Peyer's patch (tissue), 4 donors: ENCODE measurements at places on chromosomes 11 and 22. TPM values are rescaled to one million over a fixed set of nuclear protein-coding genes. Genes with fewer than 3 reads are reported as not detected.

Gene STK33
- total RNA-seq, result 2.0 TPM

GRCh38 chr22:22721681-22722354 lies 77.4 kb downstream of the GGTLC2 start:
- peak; percentile 41 for DNase-seq

DNA sequence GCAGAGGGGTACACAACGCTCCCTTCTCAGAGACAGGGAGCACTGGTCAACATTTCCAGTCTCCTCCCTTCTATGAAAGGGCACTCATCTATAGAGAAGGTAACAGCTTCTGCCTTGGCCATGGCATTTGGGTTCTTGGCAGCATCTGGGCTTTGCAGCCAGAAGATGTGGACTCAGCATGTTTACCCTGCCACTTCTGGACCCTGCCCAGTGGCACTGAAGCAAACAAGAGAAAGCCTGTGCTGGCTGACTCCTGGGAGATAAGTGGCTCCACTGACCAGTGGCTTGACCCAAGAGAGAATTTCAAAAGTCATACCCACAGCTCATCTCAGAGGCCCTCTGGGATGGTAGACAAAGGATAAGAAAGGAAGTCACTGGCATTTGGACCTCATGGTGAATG lies 8.0 kb downstream of the CSNK2A3 start:
- no peak for DNase-seq

Gene OR5AR1
- total RNA-seq, result not detected

DNA sequence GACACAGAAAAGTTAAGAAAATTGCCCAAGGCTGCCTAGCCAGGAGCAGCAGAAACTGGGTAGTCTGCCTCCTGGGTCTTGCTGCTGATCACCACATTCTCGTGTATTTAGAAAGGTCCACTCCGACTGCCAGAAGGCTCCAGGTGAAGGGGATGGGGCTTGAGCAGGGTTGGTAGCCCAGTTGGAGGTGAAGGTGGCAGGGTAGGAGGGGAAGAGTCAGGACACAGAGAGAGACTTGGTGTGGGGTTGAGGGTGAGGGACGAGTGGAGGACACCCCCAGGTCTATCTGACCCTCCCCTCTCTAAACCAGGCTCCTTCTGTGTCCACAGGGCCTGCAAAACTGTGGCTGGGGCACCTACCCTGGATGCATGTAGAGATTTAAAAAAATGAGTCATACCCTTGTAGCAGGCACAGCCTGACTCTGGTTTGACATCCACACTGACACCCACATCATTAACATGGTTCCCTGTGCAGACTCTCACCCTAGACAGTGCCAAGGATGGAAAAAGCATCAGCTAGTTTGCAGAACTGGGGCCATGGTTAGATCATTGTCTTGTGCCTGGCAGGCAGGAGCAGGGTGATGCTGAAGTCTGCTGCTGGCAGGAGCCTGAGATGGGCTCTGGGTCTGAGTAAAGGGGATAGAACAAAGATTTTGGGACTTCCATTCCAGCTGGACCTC lies 273.2 kb downstream of the TENM4 start:
- DNase-seq, result no peak

DNA sequence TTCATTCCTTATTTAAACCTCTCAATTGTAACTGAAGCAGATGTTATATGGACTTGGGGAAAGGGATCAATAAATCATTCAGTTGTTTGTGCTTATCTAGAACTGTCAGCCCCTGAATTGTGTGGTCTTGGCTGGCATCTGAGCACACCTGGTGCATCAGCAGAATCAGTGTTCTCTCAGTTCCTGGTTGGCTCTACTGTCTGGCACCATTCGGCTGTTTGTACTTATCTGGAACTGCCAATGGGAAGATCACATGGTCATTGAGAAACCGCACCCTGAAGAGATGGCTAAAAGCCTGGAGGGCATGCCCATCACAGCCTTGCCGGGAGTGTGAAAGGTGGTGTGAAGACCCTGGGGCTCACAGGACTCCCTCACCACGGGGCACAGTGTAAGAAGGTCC lies 37.1 kb upstream of the EHF start:
- no peak for DNase-seq

- no peak for DNase-seq
Observed at GRCh38 chr22:45210991-45211390, 29.7 kb downstream of the KIAA0930 start.

DNA sequence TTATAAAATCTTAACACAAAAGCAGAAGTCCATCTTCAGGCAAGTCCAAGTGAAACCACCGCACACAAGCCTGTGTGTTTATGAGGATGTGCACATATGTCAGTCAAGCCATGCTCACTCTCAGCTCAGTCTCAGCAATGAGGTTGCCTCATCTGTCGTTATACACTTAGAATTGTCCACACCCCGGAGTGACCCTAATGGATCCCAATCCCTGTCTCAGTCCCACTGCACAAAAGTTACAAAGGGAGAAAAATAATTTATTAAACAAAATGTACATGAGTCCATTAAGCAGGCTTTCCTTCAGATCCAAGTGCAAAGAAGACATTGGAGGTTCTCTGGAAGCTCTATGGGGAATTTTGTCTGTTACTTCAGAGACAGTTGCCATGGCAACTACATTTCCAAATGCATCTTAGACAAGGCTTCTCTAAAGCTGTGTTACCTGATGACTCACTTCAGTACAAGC lies 24.4 kb downstream of the OR8B12 start:
- no peak for DNase-seq

Gene PGA5
- total RNA-seq, result not detected

Gene NXPE2
- 9.1 TPM for total RNA-seq

GRCh38 chr22:18931905-18932652 lies 4.0 kb downstream of the PRODH start:
- DNase-seq, result no peak

DNA sequence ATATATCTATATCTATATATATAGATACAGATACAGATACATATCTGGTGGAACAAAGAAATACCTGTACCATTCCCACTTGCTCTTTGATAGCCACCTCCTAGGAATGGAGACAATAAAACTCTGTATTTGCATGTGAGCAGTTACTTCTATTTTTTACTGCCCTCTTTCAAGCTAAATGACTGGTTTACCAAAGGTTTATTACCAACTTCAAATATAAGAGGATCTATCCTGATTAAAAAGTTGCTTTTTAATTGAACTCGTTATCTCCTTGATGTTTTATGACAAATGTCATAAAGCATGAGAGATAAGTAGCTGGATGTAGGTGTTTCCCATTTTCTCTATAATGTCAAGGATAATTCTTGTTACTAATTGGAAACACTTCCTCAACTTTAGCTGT lies 21.7 kb upstream of the GRIK4 start:
- no peak for DNase-seq

GRCh38 chr22:42431401-42432019 lies 693 bp downstream of the NFAM1 start:
- DNase-seq, result no peak

Gene C11orf97
- not detected for total RNA-seq

- DNase-seq, result no peak
Observed at GRCh38 chr22:28999919-29000556, 61.6 kb downstream of the C22orf31 start.

Gene MGAT3
- 52.1 TPM for total RNA-seq

GRCh38 chr22:22948651-22949571 lies 61.3 kb downstream of the IGLL5 start:
- no peak for DNase-seq

GRCh38 chr22:49735901-49736421 lies 91.7 kb downstream of the BRD1 start:
- peak; percentile 35 for DNase-seq

GRCh38 chr22:22878801-22879674 lies 8.6 kb upstream of the IGLL5 start:
- no peak for DNase-seq

Gene SEPTIN5
- 6.0 TPM for total RNA-seq

Gene TEF
- 42.2 TPM for total RNA-seq

Gene PGM2L1
- total RNA-seq, result 1.2 TPM

Gene KIRREL3
- not detected for total RNA-seq

- DNase-seq, result no peak
Observed at GRCh38 chr11:44016131-44016530, 31.6 kb upstream of the ACCSL start.

Gene RGL4
- total RNA-seq, result not detected

DNA sequence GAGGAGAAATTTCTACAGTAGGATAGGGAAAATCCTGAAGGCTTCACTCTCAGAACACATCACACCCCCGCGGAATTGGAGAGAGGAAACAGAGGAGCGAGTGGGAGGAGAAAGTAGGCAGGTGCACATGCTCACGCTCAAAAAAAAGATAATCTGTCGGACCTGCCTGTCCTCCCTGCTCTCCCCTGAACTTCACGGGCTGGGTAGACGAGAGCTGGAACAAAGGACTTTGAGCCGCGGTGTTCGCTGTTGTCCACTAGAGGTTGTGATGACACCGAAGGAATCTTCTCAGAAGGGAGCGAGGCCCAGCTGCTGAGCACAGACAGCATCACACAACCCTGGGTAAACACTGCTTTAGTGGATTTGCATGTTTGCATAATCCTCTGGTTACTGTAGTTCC lies 5.0 kb downstream of the SEZ6L start:
- DNase-seq, result no peak

- peak; percentile 75 for DNase-seq
Observed at GRCh38 chr11:44893846-44894617, 56.7 kb downstream of the TP53I11 start.

DNA sequence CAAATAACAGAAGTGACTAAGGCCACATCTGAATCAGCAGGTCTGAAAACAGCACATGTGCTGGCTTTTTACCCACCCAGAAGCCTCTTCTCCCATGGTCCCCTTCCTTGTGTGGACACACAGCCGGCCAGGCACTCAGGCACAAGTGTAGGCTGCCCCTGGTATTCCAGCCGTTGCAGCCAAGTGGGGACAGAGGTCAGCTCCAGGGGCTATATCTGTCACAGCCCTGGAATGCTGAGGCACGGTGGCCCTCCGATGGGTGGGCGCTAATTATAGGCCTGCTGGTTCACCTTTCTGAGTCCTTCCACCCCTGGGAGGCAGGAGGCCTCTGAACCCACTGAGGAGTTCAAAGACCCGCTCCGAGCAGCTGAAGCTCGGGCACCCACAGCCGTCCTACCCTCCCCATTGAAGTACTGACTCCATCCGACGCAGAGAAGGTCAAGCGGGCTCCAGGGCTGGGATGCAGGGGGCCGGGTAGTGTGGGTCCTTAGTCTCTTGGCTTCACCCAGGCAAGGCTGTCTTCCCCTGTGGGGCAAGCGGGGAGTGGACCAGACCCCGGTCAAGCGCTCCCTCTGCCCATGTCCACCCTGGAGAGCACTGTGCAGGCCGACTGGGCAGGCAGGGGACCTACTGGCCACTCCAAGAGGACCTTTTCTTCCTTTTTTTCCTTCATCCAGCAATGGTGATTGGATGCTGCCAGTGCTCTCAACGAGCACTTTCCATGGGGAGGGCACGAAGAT lies 14.3 kb downstream of the FGF3 start:
- DNase-seq, result no peak

- DNase-seq, result no peak
Observed at GRCh38 chr11:5899534-5899933, 6.5 kb downstream of the OR52E5 start.

GRCh38 chr22:33467620-33468095 lies 409.5 kb upstream of the SYN3 start:
- no peak for DNase-seq

GRCh38 chr11:111707039-111707690 lies 59.0 kb downstream of the PPP2R1B start:
- no peak for DNase-seq

Gene APOA4
- 107 TPM for total RNA-seq

GRCh38 chr11:102317768-102318103 lies 452 bp downstream of the BIRC3 start:
- DNase-seq, result no peak

DNA sequence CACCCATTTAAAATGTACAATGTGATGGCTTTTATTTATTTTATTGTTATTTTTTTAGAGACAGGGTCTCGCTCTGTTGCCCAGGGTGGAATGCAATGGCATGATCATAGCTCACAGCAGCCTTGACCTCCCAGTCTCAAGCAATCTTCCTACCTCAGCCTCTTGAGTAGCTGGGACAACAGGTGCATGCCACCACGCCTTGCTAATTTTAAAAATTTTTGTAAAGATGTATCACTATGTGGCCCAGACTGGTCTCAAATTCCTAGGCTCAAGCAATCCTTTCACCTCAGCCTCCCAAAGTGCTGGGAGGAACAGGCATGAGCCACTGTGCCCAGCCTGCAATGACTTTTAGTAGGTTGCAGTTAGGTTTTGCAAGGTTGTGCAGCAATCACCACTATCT lies 14.3 kb downstream of the CLDN5 start:
- no peak for DNase-seq

Gene ACTN3
- total RNA-seq, result not detected

GRCh38 chr11:132050049-132050448 lies 679.6 kb downstream of the NTM start:
- DNase-seq, result no peak

- DNase-seq, result no peak
Observed at GRCh38 chr22:30810105-30810504, 115.4 kb downstream of the OSBP2 start.

GRCh38 chr11:73359341-73359740 lies 16.9 kb upstream of the RELT start:
- DNase-seq, result no peak

- DNase-seq, result no peak
Observed at GRCh38 chr11:121282886-121283502, 9.6 kb upstream of the SC5D start.

DNA sequence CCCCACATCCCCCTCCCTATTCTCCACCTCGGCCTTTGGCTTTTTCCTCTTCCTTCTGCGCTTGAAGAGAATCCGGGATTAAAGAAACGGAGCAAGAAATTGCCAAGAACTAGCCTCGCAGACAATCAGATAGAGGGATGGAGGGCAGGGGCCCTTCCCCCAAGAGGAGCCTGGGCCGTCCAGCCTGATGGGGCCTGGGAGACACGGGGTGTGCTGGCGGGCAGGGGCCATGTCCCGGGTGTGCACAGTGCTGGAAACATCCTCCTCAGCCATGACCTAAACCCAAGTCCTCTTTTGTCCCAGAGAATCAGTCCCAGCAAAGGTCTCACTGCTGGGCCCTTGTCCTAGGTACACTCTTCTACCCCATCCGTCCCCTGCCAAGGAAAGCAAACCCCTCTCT lies 47.7 kb upstream of the LMO1 start:
- DNase-seq, result no peak
